ENCODE measurements at places on chromosomes 6 and 20. TPM values are rescaled to one million over a fixed set of nuclear protein-coding genes. Genes with fewer than 3 reads are reported as not detected.

DNA sequence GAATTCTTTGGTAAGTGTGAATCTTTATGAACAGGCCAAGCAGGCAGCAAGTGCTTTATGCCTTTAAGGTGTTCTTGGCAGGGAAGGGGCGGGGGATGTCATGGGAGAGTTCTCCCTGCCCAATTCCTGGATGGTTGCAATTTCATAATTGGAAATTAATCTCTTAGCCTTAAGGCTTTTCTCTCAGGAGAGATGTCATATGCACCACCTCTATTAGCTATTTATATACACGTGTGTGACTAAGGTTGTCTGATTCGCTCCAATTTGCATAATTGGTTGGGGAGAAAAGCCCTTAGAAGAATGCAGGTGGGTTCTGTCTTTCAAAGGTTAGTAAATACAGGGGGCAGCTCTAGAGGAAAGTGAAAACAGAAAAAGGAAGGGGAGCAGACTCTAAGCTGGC, 5.2 kb upstream of the ENPP5 start:
- no peaks in the 10 kb centered on the region for H3K27me3 ChIP-seq
- no peak overlapping the region for H3K27ac ChIP-seq
- no peak overlapping the region for H3K4me3 ChIP-seq
- H3K4me1 ChIP-seq: no peaks in the 10 kb centered on the region

GRCh38 chr6:70884074-70884983, 72.5 kb downstream of the B3GAT2 start:
- no peak overlapping the region for H3K4me3 ChIP-seq
- H3K27me3 ChIP-seq: no peaks in the 10 kb centered on the region
- peak; percentile 73 for DNase-seq
- H3K27ac ChIP-seq: no peak overlapping the region
- no peaks in the 10 kb centered on the region for H3K4me1 ChIP-seq

- no peak for DNase-seq
- no peaks in the 10 kb centered on the region for H3K27me3 ChIP-seq
- no peaks in the 10 kb centered on the region for H3K36me3 ChIP-seq
- H3K4me1 ChIP-seq: no peaks in the 10 kb centered on the region
Measured at GRCh38 chr6:40437631-40438030, 149.5 kb downstream of the LRFN2 start.

GRCh38 chr6:1878330-1878729, 268.6 kb downstream of the FOXC1 start:
- DNase-seq: no peak
- H3K36me3 ChIP-seq: no peaks in the 10 kb centered on the region
- no peaks in the 10 kb centered on the region for H3K4me1 ChIP-seq
- H3K4me3 ChIP-seq: no peak overlapping the region
- no peak overlapping the region for H3K27ac ChIP-seq
- no peaks in the 10 kb centered on the region for H3K27me3 ChIP-seq

DNA sequence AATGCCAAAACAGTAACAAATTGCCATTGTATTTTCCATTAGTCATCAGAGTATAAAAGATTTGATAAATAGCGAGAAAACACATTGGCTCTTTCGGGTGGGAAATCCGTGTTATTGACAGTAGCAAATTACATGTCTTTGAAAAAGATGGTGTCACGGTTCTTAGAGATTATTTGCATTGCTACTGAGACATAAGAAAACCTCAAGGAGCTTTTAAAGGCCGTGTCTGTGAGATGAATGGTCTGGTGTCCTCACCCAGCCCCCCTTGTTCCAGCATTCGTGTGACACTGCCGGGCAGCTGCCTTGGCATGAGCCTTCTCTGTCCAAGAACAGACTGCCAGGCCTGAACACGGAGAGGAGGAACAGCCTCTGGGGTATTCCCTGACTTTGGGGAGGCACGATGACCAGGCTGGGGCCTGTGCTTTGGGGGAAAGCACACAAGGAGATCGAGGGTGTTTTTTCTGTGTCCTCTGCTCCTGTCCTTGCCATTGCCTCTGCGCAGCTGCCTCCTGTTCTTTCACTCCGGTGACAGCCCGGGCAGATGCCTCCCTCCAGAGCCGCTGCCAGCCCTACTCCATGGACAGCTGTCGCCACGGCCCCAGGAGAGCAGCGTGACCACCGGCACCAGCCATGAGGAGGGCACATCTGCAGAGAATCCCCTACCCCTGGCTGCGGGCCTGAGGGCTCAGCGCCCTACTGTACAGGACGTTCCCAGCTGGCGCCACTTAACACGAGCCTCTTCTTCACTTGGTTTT, 167.7 kb upstream of the CDYL start:
- H3K36me3 ChIP-seq: no peaks in the 10 kb centered on the region
- H3K27ac ChIP-seq: no peak overlapping the region
- no peaks in the 10 kb centered on the region for H3K27me3 ChIP-seq
- no peak overlapping the region for H3K4me3 ChIP-seq

GRCh38 chr6:159973406-159973805, 4.5 kb downstream of the IGF2R start:
- H3K27ac ChIP-seq: no peak overlapping the region
- DNase-seq: no peak
- H3K36me3 ChIP-seq: no peaks in the 10 kb centered on the region
- no peak overlapping the region for H3K4me3 ChIP-seq

DNA sequence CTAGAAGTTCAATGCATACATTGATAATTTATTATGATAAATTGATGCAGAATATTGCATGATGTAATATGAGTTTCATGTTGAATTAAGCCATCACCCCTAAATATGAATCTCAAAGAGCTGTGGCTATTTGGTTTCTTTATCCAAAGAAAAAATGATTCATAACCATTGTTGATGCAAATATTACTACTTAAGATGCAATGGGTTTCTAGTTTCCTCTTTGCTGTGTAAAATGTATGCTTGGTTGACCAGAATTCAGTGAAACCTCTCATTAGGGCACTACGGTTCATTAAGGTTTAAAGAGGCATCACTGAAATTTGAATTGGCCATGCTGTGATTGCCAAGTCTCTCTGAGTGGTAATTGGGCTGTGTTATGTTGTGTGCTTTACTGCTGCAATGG, 492.5 kb upstream of the FLRT3 start:
- H3K27ac ChIP-seq: no peak overlapping the region
- no peak overlapping the region for H3K4me3 ChIP-seq
- no peaks in the 10 kb centered on the region for H3K36me3 ChIP-seq
- H3K27me3 ChIP-seq: no peaks in the 10 kb centered on the region

DNA sequence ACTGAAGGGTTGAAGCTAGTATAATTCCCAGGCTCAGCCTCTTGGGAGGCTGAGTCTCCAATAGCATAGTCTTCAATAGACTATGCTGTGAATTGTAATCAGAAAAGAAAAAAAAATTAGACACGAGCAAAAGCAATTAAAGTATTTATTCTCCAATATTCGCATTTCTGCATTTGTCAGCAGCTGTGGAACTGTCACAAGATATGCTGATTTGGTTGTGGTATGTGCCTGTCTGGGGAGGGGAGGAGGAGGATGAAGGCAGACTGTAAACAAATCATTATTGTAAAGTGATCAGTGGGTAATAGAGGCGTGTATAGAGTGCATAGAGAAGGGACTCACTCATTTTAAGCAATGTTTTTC, 10.1 kb upstream of the BICRAL start:
- no peak for DNase-seq
- H3K27ac ChIP-seq: no peak overlapping the region
- H3K4me3 ChIP-seq: no peak overlapping the region
- H3K4me1 ChIP-seq: peaks cover 4% of the 10 kb centered on the region

DNA sequence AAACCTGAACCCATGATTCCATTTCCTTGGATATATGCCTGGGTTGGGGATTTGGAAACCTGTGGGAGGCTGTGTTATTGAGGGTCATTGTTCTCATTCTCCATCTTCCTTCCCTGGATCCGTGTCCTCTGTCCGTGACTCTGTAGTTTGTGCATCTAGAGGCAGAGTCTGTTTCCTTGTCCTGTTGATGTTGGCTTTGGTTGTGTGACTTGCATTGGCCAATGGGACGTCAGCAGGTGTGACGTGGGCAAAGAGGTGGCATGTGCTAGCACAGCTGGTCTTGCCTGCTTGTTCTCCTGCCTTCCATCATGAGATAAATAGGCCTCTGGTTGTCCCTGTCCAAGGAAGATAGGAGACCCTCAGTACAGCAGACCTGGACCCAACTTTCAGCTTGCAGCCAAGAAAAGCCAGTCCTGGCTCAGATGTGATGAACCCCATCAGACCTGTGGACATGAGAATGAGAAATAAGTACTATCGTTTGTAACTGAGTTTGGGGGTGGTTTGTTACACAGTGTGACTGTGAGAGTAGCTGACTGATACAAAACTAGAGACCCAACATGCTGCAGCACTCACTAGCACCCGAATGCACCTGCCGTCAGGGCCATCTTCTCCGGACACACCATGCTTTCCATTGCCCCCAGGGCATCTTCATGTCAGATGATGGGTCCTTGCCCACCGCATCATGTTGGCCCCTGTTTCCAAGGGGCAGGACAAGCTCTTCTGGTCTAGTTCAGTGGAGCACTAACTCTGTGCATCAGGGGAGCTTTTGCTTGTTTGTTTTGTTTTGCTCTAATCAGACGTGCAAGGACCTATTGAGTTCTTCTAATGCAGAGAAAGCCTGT, 195.3 kb upstream of the SULF2 start:
- H3K27me3 ChIP-seq: no peaks in the 10 kb centered on the region
- H3K36me3 ChIP-seq: no peaks in the 10 kb centered on the region
- H3K27ac ChIP-seq: no peak overlapping the region
- H3K4me1 ChIP-seq: no peaks in the 10 kb centered on the region

DNA sequence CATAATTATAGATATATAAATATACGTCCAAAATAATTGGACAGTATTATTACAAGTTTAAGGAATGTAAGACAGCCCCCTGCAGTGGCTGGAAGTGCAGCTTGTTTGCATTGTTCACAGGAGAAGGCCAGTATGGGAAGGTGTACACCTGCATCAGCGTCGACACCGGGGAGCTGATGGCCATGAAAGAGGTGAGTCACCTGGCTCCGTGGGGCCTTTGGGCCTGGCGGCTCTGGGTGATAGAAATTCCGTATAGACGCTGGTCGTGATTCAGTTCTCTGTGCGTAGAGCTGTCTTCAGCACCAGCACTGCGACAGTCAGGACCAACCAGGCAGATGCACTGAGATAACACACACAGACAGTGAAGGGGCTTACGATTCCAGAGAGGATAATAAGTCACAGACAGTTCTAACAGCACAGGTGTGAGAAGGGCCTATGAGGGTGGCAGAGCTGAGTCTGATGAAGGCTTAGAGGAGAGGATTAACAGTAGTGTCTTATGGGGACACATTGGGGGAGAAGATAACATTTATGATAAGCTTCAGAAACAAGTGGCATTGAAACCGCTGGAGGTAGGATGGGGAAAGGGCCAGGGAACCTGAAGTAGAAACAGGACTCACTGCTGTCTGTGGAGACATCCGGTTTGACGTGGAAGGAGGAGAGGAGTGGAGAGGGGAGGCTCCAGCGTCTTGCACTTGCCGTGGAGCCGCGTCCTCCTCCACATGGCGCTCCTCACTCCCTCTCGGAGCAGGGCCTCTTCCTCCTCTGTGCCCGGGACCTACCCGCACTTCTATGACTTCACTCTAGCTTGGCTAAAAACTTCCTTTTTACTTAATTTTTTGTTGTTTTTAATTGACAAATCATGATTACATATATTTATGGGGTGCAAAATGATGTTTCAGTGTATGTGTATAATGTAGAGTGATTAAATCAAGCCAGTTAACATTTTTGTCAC, 116.5 kb downstream of the MAP3K4 start:
- H3K27me3 ChIP-seq: no peaks in the 10 kb centered on the region
- H3K27ac ChIP-seq: no peak overlapping the region
- H3K36me3 ChIP-seq: peaks cover 16% of the 10 kb centered on the region
- no peak overlapping the region for H3K4me3 ChIP-seq
- no peak for DNase-seq

GRCh38 chr20:51148941-51149340, 126.0 kb upstream of the KCNG1 start:
- DNase-seq: no peak
- no peaks in the 10 kb centered on the region for H3K27me3 ChIP-seq
- H3K27ac ChIP-seq: no peak overlapping the region
- H3K4me3 ChIP-seq: no peak overlapping the region

DNA sequence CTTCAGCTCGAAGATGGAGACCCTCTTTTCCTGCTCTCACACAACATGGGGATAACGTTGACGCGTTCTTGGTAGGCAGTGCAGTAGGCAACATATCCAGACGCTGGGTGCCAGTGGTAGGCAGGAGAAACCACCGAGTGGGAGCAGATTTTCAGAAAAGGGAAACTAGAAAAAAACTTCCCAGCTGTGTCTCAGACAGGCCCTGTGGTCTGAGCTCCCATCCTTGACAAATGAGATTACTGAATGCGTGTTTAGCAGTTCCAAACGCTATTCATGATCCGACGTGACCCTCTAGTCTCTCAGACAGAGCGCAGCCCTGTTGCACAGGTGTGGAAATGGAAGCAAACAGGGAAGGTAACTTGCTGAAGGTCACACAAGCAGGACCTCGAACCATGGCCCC, 83.9 kb upstream of the DUSP22 start:
- H3K27me3 ChIP-seq: no peaks in the 10 kb centered on the region
- H3K4me1 ChIP-seq: no peaks in the 10 kb centered on the region
- H3K27ac ChIP-seq: no peak overlapping the region

GRCh38 chr6:137161949-137162348, 11.5 kb downstream of the IL22RA2 start:
- no peaks in the 10 kb centered on the region for H3K36me3 ChIP-seq
- no peak overlapping the region for H3K4me3 ChIP-seq
- no peaks in the 10 kb centered on the region for H3K4me1 ChIP-seq
- H3K27ac ChIP-seq: no peak overlapping the region
- no peaks in the 10 kb centered on the region for H3K27me3 ChIP-seq
- DNase-seq: no peak

DNA sequence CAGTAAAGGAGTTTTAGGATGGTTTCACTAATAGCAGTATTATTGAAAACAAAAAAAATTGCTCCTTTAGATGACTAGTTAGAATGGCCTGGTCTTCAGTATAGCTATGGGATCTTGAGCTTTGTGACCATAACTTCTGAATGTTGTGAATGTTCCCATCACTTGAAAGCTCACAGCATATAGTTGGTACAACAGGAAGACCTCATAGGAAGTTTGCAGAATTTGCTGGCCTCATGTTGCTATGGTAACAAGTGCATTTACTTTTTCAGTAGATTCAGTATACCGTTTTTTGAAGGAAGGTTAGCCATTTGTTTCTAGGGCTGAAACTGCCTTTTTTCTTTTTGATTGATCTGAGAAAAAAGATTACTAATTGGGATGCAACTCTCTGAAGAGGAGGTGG, 8.3 kb downstream of the PHF3 start:
- no peak overlapping the region for H3K4me3 ChIP-seq
- no peak overlapping the region for H3K27ac ChIP-seq
- H3K4me1 ChIP-seq: peaks cover 19% of the 10 kb centered on the region
- H3K27me3 ChIP-seq: no peaks in the 10 kb centered on the region

DNA sequence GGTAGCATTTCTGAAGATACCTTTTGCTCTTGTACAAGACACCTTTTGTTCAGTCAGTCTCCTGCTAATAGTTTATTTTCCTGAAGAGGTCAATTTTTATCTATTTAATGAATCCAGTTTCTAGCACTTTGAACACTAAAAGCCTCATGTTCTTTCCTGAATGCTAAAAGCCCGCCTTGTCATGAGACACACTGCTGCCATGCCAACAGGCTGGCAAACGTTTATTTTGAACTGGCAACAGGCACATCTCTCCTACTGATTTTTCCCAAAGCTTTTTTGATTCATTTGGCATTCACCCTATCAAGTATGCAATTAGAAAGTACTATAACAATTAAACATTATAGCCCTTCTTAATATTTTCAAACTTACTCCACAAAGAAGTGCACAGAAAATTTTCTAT, 421.2 kb upstream of the EYS start:
- H3K27ac ChIP-seq: no peak overlapping the region
- no peaks in the 10 kb centered on the region for H3K27me3 ChIP-seq
- no peak for DNase-seq

The PROKR2 gene
- total RNA-seq: not detected

The SUMO4 gene
- 1.9 TPM for total RNA-seq

The SLC16A10 gene
- 3.7 TPM for total RNA-seq

The GSTA3 gene
- not detected for total RNA-seq

The C4B gene
- total RNA-seq: 596 TPM

The SLC22A16 gene
- total RNA-seq: 0.79 TPM

The ZNF322 gene
- 27.3 TPM for total RNA-seq

The TRIM10 gene
- 0.79 TPM for total RNA-seq

Data from kidney (tissue), 22 donors.